ENCODE measurements at places on chromosomes 6 and 20. TPM values are rescaled to one million over a fixed set of nuclear protein-coding genes. Genes with fewer than 3 reads are reported as not detected.

- no peak for DNase-seq
Measured at GRCh38 chr6:135192256-135193174, 11.4 kb downstream of the MYB start.

MAS1 gene
- total RNA-seq = not detected

- no peak for DNase-seq
Measured at GRCh38 chr20:34495916-34496315, 20.3 kb upstream of the DYNLRB1 start.

- no peak for DNase-seq
Measured at GRCh38 chr6:149235130-149235561, 82.4 kb upstream of the TAB2 start.

DNA sequence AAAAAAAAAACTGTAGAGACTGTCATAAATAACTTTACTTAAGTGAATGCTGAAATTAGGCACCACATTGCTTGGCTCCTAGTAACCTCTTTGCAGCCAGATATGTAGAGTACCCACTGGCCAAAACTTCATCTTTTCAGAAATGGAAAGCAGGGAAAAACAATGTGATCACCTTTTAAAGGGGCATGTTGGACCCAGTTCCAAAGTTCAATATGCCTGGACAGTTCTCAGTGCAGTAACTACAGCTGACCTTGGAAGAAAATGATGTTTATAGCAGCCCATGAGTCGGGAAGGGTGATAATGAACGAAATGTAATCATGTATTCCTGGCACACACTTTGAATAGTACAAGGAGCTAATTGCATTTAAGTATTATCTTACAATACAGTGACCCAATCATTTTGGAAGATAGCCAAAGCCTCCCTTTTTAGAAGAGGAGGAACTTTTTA lies 93.6 kb upstream of the TAB2 start:
- DNase-seq = no peak

TAB2 gene
- 52.0 TPM for total RNA-seq
